ENCODE measurements at places on chromosomes 7 and 10.

- no peak for DNase-seq
These were observed 175.9 kb downstream of the ZMYND11 start for GRCh38 chr10:310976-311639.

DNA sequence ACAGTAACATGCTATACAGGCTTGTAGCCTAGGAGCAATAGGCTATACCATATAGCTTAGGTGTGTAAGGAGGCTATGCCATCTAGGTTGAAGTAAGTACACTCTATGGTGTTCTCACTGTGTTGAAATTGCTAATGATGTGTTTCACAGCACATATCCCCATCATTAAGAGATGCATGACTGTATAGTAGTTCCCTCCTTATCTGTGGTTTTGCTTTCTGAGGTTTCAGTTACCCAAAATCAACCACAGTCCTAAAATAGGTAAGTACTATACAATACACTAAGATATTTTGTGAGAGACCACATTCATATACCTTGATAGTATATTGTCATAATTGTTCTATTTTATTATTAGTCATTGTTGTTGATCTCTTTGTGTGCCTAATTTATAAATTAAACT, 12.7 kb downstream of the FZD1 start:
- no peak for DNase-seq

DNA sequence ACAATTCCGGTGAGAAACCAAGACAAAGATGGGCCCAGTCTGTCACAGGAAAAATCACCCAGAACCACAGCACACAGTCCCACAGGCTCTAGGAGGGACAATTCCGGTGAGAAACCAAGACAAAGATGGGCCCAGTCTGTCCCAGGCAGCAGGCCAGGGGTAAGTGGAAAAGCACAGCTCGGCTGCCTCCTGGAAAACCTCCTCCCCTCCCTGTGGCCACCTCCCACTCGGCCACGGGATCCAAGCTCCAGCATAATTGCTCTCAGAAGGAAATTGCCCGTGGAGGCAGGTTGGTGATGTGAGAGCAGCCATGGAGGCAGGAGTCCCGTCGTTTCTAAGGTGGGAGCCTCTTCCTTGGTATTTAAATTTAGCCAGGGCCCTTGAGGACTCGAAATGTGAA, 95.7 kb downstream of the PLXNA4 start:
- no peak for DNase-seq

- no peak for DNase-seq
These were observed 487.1 kb downstream of the ATRNL1 start for GRCh38 chr10:115580239-115580638.
